Right lobe of liver (tissue), 6 donors: ENCODE measurements at places on chromosomes 4 and X.

DNA sequence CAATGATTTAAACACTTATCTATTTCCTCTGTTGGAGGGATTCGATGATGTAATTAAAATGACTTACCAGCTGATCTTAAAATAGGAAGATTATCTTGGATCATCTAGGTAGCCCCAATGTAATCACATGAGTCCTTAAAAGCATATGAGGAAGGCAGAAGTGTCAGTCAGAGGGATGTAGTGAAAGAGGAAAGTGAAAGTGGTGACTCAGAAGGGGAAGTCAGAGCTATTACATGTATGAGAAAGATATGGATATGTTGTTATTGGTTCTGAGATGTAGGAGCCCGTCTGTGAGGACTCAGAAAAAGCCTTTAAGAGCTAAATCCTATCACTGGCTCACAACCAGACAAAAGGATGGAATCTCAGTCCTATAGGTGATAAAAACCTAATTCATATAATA is 456.4 kb downstream of the DACH2 start:
- DNase-seq, result no peak

- peak; percentile 44 for DNase-seq
Observed at GRCh38 chrX:16869393-16870094, 618 bp downstream of the RBBP7 start.

GRCh38 chr4:173684223-173684622 is 154.2 kb upstream of the HAND2 start:
- no peak for DNase-seq

- no peak for DNase-seq
Observed at GRCh38 chr4:36177946-36178345, 66.4 kb downstream of the ARAP2 start.

DNA sequence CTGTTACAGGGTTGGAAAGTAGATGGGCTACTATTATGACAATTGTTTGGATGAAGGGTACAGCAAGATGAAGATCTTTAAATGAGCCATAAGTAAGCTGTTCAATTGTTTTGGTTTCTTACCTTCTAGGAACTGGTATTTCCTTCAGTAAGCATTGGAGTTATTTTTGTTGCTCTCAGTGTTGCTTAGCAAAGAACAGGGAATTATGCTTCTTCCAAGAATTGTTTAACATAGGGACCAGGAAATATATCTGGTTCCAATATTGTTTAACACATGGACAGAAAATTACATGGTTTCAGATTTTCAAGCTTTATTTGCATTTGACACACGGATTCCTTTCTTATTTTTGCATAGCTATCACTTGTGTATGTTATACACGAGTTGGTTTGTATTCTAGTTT is 1999.0 kb downstream of the ARAP2 start:
- no peak for DNase-seq

DNA sequence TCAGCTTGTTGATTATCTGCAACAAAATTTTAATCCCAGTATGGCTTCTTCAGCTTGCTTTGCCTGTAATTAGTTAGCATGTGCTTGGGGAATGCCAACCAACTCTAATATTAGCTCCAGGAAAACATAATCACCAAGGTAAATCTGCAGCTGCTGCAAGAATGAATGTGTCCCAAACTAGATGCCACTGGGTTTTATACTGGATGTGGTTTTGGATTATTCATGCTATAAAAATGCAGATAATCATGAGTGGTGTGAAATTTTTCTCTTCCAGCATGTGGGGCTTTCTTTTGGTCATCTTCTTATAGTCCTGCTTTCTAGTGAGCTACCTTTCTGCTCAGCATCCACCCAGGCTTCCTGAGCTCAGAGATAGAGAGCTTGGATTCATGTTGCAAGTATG is 295.9 kb upstream of the CASK start:
- DNase-seq, result no peak
